Fibroblast of skin of scalp (primary cell): ENCODE measurements at places on chromosomes 5 and 9.
A peak's percentile ranks its signal among the peaks of the same experiment; 100 is the strongest.

GRCh38 chr9:115148721-115149120 is 30.8 kb upstream of the TNC start:
- no peak for DNase-seq

DNA sequence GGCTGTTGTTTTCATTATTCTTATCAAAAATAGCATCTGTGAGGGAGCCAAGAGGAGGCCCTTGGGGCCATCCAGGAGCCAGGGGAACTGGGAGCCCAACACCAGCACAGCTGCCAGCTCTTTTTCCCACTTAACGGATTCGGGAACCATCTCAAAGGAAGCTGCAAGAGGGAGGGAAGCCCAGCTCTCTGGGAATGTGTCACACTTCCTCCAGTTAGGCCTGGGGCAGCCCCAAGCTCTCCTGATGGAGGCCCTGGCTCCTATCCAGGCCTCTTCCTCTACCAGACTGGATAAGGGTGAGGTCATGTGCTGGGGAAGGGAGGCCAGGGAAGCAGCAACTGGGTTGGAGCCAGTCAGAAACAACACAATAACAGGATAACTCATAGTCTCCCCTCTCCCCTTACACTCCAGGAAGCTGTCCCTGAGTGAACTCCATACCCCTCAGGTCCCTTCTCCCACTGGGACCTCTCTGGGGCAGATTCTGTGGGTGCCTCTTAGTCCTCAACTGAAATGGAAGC is 12.7 kb downstream of the CSF2 start:
- peak; percentile 95 for DNase-seq

GRCh38 chr5:27639005-27639612 is 600.7 kb upstream of the CDH9 start:
- no peak for DNase-seq

DNA sequence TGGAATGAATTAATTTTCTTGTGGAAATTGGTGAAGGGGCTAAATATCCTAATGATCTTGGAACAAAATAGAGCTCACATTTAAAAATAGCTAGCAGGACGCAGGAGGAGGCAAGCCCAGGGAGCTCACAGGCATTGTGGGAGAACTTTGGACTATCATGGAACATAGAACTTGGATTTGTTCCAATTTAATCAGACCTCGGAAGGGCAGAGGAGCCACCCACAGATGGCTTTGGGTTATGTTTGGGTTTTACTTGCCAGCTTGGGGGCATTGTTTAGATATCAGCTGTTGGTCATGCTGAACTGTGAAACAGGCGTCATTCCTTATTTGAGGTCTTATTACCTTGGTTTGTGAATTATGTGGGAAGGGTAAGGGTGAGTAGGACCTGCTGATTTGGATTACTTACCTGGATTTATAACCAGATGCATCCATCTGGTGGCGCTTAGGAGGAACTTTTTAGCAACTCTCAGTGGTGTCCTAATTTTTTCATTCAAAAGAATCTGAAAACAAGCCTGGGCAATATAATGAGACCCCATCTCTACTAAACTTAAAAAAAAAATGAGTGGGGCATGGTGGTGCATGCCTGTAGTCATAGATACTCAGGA is 14.1 kb upstream of the PTGR1 start:
- no peak for DNase-seq

DNA sequence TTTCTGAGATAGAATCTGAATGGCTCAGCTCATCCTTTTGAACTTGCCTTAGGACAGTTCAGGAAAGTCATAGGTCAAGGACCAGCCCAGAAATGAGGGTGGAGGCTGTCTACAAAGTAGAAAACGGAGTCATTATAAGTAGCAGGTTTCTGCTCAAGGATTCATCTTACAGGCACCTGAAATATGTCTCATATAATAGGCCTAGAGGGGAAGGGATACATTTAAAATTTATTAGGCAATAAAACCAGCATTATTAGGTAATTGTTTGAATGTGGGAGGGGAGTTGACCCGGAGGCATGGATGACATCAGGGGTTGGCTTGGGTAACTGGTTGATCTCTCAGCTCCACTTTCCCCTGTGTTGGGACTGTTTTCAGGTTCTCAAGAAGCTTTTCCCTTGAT is 11.9 kb upstream of the GALNT10 start:
- no peak for DNase-seq

GRCh38 chr5:138491284-138491648 is 26.0 kb downstream of the EGR1 start:
- no peak for DNase-seq

DNA sequence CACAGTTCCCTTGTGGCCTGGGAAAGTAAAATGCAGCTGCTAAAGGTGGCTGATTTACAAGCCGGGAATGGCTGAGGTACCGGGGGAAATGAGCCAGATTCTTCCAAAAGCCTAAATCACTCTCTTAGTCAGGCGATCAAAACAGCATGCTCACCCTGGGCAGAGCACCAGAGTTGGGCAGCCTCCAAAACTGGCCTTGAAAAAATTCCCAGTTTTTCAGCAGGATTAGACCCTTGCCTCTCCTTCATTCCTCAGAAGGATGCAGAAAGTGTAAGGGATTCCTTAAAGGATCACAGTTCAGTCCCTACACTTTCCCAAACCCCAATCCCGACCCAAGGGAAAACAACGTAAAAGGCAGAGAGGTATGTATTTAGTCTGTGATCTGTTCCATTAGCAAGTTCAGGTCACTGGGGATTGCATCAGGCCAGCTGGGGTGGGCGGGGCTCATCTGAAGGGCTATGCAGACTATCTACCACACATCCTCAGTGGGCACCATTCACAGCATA is 16.9 kb downstream of the TMEM174 start:
- peak; percentile 94 for DNase-seq

DNA sequence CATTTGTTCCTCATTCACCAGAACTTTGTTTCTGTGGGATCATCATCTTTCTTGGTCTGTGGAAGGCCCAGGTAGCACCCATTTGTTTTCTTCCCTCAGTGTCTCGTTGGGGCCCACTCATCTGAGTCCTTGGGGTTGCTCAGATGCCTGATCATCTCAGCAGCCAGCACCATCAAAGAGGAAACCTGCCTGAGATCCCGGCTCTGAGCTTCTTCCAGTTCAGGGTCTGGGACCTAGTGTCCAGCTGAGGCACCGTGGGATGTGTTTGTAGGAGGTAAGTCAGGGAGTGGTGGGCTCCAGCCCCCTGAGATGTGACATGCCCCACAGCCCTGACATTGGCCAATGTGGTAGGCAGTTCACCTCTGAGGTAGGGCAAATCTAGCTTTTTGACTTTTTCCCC is 9.4 kb upstream of the CD180 start:
- DNase-seq: no peak

GRCh38 chr5:54719384-54720283 is 202.1 kb downstream of the SNX18 start:
- DNase-seq: peak; percentile 98

DNA sequence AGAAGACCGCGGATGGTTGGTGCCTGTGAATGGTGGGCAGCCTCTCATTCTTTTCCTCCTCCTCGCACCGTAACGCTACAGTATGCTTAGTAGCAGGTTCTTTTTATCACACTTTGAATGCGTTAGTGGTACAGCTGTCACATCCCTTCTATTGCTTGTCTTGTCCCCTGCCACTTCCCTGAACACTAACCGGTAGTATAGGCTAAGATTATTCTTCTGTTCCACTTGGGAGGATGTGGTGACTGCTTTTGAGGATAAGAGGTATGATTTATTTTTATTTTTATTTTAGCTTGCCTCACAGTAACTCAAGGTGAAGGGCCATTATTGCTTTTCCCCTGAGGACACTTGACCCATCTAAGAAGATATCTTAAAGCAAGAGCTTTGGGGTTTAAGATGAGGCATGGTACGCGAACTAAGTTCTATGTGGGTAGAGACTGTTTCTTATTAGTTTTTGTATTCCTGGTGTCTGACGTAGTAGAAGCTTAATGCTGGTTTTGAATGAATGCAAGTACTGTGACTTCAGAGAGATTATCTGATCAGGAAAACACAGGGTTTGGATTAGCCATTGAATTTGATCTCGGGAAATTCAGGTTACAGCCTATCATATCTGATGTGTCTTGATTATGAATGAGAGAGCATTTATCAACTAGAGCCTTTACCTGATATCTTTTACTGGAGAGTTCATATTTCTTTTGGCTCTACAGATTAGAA is 951 bp downstream of the UNC13B start:
- DNase-seq: no peak

DNA sequence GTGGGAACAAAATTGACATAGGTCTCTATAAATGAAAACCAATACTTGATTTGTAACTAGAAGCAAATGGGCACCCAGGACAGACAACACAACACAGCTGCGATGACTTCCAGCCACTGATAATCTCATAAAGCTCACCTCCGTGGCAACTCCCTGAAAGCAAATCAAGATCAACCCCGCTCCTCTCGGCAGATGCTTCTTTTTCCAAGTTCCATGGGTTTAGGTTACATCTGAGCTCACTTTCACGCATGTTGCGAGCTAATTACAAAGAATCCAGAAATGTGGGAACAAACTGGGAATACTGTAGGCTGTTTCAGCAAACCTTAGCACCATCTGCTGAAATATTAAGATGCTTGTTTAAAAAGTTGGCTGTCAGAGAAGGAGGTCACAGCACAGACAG is 153.9 kb downstream of the ELAVL2 start:
- no peak for DNase-seq

GRCh38 chr5:125196481-125197111 is 450.2 kb upstream of the ZNF608 start:
- DNase-seq: no peak

DNA sequence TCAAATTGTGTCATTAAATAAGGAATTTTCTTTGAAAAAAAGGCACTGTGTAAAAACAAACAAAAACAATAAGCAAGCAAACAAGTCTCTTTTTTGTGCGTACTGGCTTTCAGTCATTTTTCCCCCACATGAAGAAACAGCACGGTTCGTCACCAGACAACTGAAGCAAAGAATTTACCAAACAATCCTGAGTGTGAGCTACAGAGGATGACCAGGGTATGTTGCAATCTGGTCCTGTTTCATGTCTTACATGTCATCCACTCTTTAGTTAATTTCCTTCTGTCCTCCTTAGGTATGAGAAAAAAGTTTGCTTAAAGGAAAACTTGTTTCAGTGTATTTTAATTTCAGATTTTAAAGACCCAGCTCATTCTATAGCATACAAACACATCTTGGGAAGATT is 1080.7 kb upstream of the NUDT12 start:
- peak; percentile 6 for DNase-seq

DNA sequence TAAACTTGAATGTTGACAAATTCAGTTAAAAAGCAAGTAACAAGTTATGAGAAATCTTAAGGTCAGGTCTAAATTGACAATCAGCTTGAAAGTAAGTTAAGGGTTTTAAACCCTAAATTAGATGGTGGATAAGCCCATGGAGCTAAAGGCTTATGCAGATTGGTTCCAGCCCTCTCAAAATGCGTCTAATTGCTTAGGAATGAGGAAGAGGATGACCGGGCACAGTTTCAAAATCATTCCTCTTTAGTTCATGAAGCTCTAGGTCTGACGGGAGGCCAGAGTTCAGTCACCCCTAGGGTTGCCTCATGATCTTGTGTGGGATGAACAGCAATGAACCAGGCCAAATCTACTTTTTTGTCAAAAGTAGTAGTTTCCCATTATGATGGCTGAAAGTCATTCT is 75.4 kb downstream of the SLC38A9 start:
- peak; percentile 62 for DNase-seq

GRCh38 chr9:124394167-124394566 is 21.1 kb downstream of the PSMB7 start:
- no peak for DNase-seq
